ENCODE measurements at places on chromosomes 6 and 20.

- DNase-seq = no peak
Measured at GRCh38 chr6:128597956-128598355, 77.6 kb upstream of the PTPRK start.

GRCh38 chr6:57283911-57284455, 33.4 kb upstream of the PRIM2 start:
- no peak for DNase-seq

DNA sequence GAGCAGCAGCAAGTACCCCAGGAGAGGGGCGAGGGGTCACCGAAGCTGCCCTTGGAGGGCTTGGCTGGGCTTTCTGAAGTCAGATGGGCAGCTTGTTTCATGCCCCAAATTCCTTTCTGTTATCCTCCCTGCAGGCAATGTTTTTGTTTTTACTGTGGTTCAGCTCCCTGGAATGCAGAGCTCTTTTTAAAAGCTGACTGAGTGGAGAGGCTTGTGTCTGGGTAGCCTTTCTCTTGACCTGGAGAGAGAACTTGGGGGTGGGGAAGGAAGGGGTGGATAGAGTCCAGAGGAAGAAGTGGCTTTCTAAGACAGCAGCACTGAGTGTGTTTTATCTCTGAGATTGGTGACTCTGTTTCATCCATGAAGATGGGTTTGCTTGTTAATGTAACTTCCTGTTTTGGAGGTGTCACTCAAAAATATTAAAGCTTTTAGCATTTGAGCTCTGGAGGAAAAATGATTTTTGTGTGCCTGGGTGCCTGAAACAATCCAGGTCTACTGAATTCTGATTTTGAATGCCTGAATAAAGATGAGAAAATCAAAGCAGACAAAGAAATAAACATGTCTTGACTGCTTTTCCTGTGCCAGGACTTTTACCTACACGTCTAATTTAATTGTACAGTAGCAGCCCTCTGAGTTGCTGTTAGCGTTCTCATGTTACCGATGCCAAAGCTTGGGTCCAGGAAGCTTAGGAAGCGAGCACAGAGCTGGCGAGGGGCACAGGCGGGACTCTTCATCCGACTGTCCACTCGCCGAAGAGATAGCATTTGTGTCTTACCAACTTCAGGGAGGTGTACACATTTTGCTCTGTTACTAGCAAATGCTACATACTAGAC, 78.2 kb upstream of the EEF1E1 start:
- no peak for DNase-seq

- DNase-seq = peak; percentile 30
Measured at GRCh38 chr20:63737945-63738686, 1.5 kb upstream of the SLC2A4RG start.

DNA sequence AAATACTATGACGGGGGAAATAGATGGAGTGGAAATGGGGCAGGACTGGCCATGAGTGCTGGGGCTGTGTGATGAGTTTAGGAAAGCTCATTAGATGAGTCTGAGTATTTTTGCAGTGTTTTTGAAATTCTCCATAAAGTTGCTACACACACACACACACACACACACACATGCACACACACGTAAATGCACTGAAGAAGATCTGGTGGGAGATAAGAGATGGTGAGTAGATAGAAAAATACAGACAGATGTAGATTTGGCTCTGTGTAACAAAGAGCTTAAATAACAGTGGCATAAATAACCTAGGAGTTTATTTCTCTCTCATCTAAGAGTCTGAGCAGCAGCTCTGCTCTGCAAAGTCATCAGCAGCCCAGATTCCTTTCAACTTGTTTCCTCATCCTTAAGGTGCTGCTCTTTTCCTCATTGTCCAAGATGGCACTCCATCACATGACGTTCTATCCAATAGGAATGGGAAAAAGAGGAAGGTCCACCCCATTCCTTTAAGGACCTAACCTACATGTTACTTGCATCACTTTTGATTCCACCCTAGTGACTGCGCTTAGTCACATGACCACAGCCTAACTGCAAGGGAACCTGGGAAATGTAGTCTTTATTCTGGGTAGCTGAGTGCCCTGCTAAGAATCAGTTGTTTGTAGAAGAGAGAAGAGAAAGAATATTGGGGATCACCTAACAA, 76.4 kb downstream of the EYA2 start:
- DNase-seq = peak; percentile 14

DNA sequence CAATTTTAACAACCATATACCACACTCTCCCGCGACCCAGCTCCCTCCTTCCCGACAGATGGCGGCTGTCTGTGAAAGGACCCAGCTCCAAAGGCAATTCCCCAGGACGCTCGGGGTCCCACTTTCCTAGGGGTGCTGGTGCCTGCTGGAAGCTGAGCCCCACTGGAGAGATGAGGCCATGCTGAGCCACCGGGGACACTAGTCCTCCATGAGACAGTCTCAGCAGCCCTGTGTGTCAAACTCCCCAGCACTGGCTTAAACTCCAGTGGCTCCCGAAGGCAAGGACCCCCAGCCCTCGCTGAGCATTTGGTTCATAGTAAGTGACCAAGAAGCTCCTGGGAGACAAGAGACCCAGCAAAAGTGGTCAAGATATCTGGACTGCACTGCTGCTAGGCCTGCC, 52.1 kb downstream of the SLC2A10 start:
- no peak for DNase-seq

DNA sequence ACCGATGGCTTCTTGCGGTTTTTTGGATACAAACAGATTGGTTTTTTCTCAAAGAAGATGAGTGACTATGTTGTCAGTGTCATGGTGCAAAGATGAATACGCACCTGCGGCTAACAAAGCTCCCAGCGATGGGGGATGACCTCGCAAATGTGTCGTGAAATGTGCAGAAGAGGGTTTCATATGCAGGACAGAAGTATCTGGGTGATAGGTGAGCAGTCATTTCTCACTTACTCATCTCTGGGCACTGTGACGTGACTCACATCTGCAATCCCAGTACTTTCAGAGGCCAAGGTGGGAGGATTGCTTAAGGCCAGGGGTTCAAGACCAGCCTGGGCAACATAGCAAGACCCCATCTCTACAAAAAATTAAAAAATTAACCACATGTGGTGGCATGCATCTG, 216.3 kb downstream of the ERMARD start:
- DNase-seq = no peak

DNA sequence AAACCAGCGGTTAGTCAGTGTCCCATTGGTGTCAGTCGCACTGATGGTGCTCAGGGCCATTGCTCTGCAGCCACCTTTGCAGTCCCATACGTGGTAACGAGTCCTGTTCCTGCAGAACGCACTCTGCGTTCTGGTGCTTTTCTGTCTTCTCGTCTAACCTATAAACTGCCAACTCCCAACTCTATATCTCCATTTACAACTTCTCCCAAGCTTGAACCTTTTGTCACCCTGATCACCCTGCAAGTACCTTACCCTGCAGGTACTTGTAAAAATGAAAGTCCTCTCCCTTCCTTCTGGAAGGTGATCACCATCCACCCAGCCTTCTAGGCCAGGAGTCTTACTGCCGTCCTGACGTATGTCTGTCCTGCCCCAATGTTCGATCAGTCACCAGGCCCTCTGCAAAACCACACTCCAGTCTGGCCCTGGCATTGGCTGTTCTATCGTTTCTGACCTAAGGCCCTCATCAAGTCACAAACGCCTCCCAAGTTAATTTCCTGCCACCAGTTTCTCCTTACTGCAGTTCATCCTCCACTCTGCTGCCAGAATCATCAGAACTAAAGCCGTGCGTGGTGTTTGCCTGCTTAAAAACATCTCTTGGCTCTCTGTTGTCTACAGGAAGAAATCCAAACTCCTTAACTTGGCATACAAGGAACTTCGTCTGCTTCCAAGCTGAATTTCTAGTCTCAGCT, 7.9 kb downstream of the RREB1 start:
- DNase-seq = no peak

GRCh38 chr20:34569598-34569997, 11.1 kb downstream of the MAP1LC3A start:
- no peak for DNase-seq

DNA sequence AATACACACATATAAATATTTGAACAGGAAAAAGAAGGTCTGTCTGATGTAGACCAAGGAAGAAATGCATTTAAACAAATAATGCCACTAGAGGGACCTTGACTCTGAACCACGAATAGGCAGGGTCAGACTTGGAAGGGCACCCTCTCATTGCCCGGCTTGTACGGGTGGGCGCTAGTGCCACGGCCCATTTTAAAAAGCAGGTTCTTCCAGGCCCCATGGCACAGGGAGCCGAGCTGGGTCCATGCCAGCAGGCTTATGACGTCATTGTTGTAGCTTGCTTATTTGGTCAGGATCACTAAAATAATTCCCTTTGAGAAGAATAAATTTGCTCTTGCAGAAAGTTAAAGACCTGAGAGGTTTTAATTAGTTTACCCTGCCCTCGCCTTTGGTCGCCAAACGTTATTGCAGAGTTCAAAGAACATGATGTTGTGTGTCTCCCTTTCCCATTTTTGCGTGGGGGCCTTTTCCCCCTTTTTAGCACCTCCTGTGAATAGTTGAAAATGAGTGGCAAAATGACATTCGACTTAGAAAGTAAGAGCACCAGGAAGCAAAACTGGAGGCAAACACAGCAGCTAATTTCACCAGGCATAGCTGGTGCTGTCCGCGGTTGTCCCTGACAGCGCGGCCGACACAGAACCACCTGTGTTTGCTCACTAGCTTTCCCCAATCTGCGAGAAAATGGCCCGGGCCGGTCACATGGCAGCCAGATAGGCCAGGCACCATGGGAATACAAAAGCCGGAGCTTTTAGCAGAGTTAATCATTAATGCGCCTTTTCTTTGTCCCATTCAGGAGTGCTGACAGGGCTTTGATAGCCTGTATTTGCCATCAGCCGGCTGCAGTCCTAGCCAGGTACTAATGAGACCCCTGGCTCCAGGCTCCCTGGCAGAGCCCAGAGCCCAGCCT, 93.8 kb downstream of the FOXA2 start:
- no peak for DNase-seq

DNA sequence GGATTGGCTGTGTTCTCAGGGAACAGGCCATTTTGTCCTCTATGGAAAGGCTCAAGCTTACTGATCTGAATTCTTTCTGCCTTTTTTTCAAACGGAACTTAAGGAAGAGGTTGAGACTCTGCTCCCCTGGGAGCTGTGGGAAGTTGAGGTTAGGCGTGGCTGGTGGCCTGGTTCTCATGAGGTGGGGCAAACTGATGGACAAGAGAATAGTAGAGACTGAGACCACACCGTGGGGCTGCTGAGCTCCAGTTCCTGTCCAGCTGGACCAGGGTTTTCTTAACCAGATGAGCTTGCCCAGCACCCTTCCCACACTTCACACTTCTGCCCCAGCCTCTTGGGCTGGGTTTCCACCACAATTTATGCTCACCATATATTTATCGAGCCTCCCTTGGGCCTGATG, 6.1 kb downstream of the AP5S1 start:
- DNase-seq = no peak

- no peak for DNase-seq
Measured at GRCh38 chr6:23316131-23316530, 746.8 kb downstream of the HDGFL1 start.

GRCh38 chr6:152078804-152079203, 271.3 kb downstream of the ESR1 start:
- no peak for DNase-seq

DNA sequence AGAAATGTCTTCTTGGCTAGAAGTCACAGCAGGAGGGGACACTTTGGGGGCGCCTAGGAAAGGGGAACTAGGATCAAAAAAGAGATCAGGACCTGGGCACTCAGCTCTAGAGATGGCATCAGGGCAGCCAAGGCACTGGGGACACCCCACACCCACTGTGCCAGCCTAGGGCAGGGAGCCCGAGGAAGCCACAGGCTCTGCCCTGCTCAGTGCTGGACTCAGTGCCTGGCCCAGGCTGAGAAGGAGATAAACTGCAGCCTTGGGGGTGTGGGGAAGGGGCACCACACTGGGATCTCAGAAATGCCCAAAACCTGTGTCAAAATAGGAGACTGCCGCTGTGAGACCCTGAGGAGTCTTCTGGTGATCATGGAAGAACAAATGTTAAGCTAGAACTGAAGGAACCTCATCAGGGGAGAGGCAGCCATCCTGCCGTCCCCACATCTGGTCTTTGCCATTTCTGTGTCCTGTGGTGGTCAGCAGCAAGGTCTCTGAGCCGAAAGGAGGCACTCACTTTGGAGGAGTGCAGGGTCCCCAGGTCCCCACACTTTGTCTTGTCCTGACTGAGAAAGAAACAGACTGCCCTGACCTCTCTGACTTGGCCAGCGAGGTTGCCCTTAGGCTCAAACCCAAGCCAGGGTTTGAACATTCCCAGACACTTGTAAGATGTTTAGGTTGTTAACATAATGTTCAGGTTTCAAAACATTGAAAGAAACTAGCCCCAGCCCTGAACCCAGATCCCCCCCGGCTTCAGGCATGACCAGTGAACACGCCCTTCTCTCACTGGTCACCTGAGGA, 2.3 kb downstream of the ARFRP1 start:
- no peak for DNase-seq

DNA sequence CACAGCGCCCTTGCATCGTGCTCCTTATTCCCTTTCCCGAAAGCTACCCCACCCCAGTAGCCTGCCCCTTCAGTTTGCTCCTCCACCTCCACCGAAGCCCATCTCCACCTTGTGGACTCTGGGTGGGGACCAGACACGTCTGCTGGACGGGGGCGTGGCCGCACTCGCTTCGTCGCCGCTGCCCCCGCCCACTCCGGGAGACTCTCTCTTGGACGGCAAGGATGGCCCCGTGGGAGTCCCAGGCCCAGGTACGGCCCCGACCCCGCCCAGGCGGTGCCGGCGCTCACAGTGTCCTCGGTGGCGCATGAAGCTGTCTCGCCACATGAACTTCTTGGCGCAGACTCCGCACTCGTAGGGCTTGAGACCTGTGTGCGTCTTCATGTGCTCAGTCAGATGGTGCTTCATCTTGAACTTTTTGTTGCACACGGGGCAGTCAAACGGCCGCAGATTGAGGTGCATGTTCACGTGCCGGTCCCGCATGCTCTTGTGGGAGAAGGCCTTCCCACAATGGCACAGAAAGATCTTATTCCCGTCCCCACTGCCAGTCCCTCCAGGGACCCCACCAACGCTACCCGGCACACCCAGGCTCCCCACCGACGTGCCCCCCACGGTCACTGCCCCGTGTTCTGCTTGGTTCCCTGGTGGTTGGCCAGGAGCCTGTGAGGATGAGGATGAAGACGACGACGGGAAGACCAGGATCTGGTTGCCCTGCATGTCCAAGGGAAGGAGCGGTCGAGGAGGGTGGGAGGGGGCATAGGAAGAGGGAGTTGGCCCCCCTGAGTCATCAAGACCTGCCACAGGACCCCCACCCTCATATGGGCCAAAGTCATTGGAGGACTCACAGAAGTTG, 1.3 kb upstream of the TAPBP start:
- no peak for DNase-seq

DNA sequence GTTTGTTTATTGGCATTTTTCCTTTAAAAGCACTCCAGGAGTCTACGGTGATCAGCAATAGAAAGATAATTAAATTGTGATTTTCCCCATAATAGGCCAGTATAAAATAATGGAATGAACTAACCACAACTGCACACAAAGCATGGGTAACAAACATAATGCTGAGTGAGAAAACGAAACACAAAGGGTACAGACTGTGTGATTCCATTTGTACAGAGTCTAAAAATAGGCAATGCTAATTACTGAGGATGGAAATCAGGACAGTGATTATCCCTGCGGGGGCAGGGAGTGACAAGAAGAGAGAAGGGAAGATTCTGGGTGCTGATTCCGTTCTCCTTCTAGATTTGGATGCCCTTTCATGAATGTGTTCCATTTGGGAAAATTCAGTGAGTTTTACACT, 478.1 kb downstream of the PREX1 start:
- no peak for DNase-seq
